ENCODE measurements at places on chromosomes 5 and 9. TPM values are rescaled to one million over a fixed set of nuclear protein-coding genes. Genes with fewer than 3 reads are reported as not detected.
A peak's percentile ranks its signal among the peaks of the same experiment; 100 is the strongest.

DNA sequence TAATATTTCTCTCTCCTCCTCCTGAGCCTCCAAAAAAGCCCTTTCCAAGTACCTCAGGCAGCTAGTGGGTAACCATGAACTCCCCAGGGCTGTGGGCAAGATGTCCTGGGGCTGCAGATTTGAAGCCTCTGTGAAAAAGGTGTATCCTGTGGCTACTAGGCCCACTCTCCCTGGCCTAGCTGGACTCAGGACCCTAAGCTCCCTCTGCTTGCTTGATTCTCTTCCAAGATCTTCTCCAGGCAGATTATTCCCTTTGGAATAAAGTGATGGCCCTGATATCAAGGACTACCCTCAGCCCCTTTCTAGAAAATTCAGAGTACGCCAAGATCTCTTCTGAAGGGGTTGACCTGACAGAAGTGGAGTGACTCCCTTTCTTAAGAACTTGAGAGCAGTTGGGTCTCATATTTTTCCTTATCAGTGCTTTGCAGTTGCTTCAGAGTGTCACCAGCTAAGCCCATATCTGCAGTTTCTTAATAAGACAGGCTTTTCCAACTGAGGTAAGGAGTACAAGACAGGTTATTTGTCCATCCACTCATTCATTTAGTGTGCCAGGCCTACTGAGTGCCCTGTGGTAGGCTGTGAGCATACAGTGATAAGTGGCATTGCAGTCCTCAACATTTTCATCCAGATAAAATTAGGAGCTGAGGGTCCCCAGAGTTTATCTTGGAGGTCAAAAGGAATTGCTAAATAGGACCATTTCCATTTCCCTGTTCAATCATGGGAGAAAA is 42.5 kb downstream of the CYSTM1 start:
- DNase-seq, result no peak

DNA sequence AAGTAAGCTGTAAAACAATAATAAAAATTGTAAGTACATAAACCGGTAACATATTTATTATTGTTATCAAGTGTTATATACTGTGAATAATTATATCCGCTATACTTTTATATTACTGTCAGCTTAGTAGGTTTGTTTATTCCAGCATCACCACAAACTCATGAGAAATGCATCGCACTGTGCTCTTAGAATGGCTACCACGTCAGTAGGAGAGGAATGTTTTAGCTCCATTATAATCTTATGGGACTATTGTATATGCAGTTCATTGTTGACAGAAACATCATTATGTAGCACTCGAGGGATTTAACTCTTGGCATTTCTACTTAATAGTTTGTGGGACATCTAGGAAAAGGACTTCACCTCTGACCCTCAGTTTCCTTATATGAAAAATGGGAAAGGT is 16.4 kb downstream of the SLC12A2 start:
- DNase-seq, result no peak

DNA sequence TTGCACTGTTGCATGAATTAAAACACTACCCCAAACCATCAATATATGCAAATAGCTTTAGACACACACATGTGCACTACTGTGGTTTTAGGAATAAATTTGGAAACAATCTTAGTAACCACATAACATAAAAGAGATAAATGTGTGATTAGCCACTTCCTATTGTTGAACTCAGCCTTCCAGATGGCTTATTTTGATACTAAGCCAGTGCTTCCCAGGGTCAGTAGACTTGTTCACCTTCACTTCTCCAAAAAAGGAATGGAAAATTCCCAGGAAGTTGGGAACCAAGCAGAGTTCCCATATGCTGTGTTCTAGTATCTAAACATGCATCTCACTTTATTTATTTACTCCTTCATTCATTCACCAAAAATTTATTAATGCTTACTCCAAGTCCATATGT is 47.8 kb downstream of the SVEP1 start:
- peak; percentile 34 for DNase-seq

- peak; percentile 89 for DNase-seq
Measured at GRCh38 chr5:113250341-113250953, 184.3 kb downstream of the TSSK1B start.

DNA sequence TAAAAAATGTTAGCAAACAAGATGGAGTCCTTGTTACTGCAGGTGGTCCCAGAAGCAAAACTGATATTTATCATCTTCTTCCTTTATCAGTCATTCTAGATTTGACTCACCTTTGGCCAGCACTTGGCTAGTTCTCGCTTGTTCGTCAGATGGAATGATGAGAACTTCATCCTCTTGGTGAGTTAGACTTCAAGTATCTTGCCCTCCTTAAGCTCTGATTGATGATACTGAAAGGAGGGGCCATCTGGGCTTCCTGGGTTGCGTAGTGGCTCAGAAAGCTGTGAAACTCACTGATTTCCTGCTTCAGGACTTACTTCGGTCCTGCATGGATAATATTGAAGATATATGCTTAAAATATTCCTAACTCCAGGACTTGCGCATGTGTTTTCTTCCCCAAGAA is 1248.2 kb upstream of the CDH9 start:
- no peak for DNase-seq

- peak; percentile 80 for DNase-seq
Measured at GRCh38 chr9:87149799-87150198, 202.5 kb upstream of the GAS1 start.

DNA sequence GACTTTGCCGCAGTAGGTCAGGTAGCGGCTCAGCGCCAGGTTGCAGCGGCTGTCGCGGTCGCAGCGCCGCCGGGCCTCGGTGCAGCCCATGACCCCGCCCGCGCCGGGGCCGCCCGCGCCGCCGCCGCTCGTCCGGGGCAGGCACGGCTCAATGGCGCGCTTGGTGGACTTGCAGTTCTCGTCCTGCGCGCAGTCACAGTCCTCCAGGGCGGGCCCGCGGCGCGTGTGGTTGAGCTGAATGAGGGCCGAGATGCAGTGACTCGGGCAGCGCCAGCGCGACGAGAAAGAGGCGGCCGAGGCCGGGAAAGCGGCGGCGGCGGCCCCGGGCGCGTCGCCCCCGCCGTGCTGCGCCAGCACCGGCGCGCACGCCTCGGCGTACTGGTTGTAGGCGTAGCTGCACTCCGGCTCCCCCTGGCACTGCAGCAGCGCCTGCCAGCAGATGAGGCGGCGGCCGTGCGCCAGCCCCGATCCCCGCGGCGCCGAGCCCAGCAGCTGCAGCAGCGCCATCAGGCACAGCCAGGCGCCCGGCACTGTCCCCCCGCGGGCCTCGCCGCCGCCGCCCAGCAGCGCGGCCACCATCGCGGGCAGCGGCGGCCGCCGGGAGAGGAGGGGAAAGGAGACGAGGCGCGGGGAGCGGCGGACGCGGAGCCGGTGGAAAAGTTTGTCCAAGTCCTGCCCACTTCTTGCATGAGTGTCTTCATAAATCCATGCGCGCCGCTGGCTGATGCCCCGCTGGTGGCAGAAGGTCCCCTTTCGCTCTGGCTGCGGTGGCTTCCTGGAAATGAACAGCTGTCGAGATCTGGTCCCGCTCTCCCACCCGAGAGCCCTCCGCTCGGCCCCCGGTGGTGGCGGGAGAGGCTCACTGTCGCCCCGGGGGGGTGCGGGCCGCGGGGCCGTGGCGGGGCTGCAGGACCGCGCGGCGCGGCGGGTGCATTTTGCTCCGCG is 833 bp downstream of the GAS1 start:
- DNase-seq, result no peak

DNA sequence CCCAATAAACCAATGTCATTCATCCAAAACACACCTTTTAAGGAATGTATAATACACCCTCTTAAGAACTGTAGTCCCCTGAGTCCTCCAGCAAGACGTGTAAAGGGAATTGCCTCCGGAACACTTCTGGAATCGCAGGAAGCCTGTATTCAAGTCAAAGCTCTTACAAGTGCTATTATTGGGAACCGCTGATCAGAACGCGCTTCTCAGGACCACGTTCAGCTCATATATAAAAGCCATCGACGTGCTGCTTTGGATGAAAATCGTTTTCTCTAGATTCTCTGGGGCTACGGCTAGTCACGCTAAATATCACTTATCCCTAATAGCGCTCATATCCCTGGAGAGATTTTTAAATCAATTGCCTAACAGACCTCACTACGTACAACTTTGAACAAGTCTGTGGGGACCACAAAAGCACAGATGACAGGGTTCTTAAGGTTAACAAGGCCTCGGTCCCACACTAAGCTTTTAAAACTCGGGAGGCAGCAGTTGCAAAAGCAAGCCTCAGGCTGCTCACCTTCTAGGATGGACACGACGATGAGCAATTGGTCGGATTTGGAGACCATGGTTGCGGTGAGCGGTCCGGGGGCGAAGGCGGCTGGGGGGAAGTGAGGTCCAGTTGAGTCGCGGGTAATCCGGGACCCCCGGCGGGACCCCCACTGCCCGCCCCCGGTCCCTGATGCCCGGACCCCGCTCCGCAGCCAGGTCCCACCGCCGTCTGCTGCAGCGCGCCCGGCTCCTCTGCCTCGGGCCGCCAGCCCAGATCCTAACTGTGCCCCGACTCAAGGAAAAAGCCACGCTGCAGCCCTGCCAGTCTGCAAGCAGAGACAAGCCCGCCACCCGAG is 548 bp downstream of the CEP120 start:
- DNase-seq, result peak; percentile 45

Gene LECT2
- not detected for total RNA-seq

DNA sequence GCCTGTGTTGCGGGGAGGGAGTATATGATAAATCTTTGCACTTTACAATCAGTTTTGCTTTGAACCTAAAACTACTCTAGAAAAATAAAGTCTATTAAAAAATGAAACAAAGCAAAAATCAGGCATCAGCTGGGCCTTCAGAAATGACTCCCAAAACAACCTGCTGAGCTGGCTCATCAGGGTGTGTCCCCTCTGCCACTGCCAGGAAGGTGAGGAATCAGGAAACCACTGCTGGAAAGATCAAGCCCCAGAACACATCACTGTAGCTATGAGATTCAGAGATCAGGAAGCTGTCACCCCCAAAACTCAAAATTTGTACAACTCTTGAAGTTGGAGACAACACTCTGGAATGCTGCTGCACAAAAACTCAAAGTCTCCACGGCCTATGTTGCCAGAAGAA is 40.5 kb upstream of the TBCA start:
- no peak for DNase-seq

DNA sequence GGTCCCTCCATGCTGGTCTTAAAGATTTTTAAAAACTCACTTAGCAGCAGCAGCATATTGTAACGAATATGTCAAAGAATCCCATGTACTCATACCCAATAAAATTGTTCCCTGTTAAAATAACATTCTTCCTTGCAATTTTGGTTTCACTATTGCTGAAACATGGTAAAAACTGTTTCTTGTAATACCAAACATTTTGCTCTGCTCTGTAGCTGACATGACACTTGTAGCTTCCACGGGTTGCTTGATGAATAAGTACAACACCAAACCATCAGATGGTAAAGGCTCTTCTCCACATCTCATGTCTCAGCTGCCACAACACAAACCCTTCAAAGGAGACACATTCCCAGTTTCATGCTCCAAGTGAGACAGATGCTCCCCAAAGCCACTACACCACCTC is 180.7 kb upstream of the PTGER4 start:
- no peak for DNase-seq

Gene FKBP15
- 24.3 TPM for total RNA-seq

All from skin of body (tissue), 3 donors.